ENCODE measurements at places on chromosomes 7 and 10. TPM values are rescaled to one million over a fixed set of nuclear protein-coding genes. Genes with fewer than 3 reads are reported as not detected.

GRCh38 chr7:158228986-158229385 lies 358.6 kb downstream of the PTPRN2 start:
- no peak for DNase-seq

DNA sequence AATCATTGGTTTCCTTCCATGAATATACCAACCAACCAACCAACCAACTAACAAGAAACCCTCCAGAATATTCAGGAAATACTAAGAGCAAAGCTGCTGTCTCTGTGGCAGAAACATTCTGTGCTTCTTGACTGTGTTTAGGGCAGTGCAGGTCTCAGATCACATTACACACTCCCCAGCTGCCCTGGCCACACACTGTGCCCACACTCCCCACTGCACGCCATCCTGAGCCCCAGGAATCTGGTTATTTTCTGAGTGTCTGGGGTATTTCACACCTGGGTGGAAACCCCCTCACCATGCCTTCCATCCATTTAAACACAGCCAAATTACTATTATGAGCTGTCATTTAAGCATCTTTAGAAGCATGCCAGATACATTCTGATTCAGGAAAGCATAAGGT lies 183.7 kb upstream of the ANK3 start:
- DNase-seq = no peak

DNA sequence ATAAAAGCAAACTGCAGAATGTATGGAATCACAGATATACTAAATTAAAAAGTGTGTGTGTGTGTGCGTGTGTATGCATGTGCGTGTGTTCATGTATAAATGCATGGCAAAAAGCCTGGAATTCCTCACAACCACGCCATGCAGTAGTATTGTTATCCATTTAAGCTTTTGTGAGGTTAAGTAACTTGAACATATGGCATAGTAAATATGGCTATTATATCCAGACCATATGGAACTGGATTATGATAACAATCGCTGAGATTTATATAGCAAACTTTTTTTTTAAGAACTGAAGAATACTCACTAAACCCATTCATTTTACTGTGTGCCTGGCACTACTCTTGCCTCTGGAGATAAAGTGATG lies 22.3 kb upstream of the NANOS1 start:
- no peak for DNase-seq

GRCh38 chr10:105679781-105680180 lies 1038.7 kb downstream of the SORCS3 start:
- no peak for DNase-seq

- DNase-seq = no peak
Observed at GRCh38 chr7:7867846-7868571, 100.6 kb upstream of the GLCCI1 start.

DNA sequence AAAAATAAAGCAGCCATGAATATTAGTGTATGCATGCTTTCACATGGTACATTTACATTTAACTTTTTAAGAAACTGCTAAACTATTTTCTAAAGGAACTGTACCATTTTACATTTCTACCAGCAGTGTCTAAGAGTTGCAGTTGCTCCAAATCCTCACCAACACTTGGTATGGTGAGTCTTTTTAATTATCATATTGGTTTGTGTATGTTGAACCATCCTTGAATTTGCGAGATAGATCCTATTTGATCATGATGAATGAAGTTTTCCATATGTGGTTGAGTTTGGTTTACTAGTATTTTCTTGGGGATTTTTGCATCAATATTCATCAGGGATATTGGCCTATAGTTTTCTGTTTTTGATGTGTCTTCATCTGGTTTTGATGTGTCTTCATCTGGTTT lies 1057.2 kb downstream of the LRMDA start:
- no peak for DNase-seq

- no peak for DNase-seq
Observed at GRCh38 chr10:63241841-63242281, 108.7 kb downstream of the NRBF2 start.

The AKR1B15 gene
- polyA plus RNA-seq = 0.28 TPM

- DNase-seq = no peak
Observed at GRCh38 chr10:43952760-43953159, 304.1 kb upstream of the ZNF32 start.

- DNase-seq = no peak
Observed at GRCh38 chr7:133253519-133253875, 619 bp downstream of the EXOC4 start.

The ZNF746 gene
- 7.0 TPM for polyA plus RNA-seq

DNA sequence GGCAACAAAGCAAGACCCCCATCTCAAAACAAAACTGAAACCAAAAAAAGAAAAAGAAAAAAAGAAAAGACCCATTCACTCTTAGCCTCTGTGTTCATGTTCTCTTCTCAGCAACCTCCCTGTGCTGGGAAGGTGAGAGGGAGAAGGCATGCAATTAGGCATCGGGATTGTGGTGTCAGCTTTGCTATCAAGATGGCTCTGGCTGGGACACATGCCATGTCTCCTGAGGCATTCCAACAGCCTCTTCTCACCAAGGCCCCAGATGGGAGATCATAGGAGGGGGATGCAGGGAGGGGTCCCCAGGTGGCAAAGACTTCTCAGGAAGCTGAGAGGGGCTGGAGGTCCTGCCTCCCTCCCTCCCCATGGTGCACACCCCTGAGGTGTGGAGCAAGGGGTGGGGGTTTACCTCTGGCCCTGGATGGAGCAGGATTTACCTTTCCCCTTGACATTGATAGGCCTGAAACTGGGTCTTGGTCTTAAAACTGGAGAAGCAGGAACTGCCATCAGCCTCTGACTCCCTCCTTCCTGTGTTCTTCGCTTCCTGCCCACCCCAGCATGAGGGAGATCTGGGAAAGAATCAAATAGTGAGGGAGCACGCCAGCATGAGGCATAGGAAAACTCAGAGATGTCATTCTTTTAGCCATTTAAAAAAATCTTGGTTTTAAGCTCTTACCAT lies 96.2 kb upstream of the DUSP5 start:
- no peak for DNase-seq

DNA sequence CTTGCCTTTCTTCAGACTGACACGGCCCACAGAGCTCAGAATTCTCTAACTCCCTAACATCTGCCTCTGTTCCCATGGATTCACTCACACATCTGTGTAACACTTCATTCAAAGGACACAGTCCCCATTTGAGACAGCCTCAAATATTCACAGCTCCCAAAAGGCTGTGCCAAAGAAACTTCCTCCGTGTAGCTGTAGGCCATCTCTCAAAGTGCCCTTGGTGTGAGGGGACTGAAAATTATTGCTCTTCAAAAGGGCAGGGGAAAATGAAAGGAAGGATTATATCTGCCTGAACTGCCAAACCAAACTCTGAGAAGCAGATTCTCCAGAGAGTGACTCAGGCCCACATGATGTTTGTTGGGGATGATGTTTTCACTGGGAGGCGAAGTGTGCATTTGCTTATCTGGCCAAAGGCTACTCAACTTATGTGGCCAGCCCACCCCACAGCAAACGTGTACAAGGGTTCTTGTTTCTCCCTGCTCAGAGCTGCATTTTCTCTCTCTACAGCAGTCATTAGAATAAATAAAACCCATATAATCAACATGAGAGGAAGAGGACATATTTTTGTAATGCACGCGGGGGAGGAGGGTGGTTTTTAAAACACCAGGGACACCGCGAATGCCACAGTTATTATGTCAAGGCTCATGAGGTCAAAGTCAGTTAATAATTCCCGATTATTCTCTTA lies 302.4 kb upstream of the NFE2L3 start:
- DNase-seq = no peak

The DYDC2 gene
- polyA plus RNA-seq = not detected

DNA sequence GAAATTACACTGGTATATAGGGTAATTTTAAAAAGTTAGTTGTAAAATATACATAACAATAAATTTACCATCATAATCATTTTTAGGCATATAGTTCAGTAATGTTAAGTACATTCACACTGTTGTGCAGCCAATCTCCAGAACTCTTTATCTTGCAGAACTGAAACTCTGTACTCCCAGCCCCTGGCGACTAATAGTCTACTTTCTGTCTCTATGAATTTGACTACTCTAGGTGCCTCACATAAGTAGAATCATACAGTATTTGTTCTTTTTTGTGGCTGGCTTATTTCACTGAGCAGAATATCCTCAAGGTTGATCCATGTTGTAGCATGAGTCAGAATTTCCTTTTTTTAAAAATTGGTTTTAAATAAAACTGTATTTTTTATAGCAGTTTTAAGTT lies 41.4 kb downstream of the NRF1 start:
- no peak for DNase-seq

DNA sequence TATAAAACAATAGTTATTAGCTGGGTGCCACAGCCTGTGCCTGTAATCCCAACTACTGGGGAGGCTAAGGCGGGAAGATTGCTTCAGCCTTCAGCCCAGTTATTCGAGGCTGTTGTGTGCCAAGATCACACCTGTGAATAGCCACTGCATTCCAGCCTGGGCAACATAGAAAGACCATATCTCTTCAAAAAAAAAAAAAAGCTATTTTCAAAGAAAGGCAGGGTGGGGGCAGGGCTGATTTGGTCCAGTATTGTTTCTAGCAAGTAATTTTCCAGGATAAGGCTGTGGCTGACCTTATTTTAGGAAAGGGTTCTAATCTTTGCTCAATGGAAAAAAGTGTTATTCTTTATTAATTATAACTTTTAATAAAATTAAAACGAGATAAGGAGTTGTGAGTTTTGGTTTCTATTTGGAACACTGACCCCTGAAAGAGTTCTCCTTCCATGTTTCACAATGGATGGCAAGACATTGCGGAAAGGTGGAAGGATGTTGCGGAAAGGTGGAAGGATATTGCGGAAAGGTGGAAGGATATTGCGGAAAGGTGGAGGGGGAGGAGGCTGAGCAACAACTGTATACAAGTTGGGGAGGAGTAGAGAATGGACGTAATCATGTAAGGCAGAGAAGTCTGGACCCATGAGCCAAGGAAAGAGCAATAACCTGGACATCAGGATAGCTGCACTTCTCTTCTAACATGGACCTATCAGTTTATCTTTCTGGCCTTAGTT lies 1.5 kb upstream of the C1GALT1 start:
- DNase-seq = no peak

GRCh38 chr7:96481796-96482195 lies 159.9 kb upstream of the SLC25A13 start:
- no peak for DNase-seq

The GBX1 gene
- not detected for polyA plus RNA-seq

DNA sequence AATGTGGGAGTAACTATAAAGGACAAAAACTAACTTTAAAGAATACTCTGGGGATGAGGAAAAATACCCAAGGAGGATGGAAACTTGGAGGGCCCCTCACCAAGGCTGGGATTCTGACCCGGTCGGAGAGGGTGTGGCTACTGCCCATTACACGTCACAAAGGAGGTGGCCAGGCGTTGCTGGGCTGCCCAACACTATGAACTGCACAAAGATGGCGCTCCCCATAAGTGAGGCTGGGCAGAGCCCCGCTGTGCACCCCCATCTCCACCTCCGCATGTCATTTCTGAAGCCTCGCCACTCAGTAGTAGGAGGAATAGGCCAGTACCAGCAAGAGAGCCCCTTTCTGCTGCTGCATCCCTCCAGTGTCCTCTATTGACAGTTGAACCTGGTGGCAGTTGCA lies 290.1 kb upstream of the ZNF32 start:
- DNase-seq = no peak

DNA sequence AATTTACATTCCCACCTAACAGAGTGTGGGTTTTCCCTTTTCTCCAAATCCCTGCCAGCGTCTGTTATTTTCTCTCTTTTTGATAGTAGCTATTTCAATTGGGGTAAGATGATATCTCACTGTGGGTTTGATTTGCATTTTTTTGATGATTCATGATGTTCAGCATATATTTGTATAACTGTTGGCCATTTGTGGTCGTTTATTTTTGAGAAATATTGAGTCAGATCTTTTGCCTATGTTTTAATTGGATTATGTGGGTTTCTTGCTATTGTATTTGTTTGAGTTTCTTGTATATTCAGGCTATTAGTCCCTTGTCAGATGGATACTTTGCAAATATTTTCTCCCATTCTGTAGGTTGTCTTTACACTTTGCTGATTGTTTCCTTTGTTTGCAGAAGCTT lies 193.8 kb downstream of the ABCA13 start:
- DNase-seq = no peak

DNA sequence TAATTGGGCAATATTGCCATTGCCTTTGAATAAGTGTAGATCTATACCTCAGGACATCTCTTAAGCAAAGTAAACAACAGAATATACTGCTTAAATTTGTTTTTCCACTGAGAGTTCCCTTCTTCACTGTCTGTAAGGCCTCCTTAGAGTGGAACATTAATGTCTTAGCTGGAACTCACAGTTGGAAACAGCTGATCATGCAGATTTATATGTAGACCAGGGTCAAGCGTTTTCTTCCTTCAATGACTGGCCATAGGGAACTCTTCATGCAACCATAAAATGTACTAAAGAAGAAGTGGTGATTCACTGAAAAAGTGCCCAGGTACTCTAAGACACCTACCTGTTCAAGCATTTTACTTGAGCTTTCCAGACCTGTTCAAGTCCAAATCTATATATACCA lies 18.3 kb upstream of the TBX20 start:
- no peak for DNase-seq

DNA sequence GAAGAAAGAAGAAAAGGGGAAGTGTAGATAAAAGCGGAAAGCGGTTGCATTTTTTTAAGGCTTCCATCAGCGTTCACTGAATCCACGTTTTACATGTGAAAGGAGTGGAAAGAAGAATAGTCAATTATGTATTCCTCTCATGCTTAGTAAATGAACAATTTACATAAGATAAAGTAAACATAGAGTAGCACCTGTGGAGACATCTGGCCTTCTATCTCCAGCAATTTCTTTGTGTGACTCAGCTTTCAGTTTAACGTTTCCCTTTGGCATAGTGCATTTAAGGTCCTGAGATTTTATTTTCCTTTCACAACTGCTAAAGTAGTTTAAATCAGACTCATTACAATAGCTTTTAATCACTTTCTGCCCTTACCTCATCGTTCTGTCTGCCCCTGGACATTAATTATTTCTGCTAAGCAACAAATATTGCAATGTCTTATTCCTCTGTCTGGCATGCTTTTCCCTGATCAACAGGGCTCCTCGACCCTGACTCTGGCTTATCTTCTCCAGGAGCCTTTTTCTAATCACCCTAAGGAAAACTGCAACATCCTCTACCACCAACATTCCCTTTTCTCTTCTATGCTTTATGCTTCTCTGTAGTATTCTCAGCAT lies 383.5 kb upstream of the VWC2 start:
- no peak for DNase-seq

- no peak for DNase-seq
Observed at GRCh38 chr7:52569151-52569550, 466.3 kb upstream of the POM121L12 start.

GRCh38 chr10:132492323-132493025 lies 45.1 kb upstream of the INPP5A start:
- no peak for DNase-seq

The IFIT1B gene
- not detected for polyA plus RNA-seq
